ENCODE measurements at places on chromosomes 6 and 20. TPM values are rescaled to one million over a fixed set of nuclear protein-coding genes. Genes with fewer than 3 reads are reported as not detected.
A peak's percentile ranks its signal among the peaks of the same experiment; 100 is the strongest.

DNA sequence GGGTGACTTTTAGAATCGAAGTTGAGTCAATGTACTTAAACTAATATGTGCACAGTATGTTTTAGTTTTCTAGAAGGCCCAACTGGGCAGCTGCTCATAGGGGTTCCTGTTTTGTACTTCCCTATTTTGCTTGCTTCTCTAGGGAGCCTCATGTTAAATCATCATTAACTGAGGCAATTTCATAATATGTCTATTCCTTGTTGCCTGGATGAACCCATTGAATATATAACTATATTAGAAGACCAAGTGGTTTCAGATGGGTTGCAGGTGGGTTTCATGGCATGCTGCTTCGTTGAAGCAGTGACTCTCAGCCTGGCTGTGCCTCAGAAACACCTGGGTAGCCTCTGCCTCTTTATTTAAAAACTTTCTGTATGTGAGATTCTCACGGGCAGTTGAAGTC is 22.2 kb downstream of the CARMIL1 start:
- no peaks in the 10 kb centered on the region for H3K4me1 ChIP-seq
- DNase-seq: no peak
- no peak overlapping the region for H3K27ac ChIP-seq

DNA sequence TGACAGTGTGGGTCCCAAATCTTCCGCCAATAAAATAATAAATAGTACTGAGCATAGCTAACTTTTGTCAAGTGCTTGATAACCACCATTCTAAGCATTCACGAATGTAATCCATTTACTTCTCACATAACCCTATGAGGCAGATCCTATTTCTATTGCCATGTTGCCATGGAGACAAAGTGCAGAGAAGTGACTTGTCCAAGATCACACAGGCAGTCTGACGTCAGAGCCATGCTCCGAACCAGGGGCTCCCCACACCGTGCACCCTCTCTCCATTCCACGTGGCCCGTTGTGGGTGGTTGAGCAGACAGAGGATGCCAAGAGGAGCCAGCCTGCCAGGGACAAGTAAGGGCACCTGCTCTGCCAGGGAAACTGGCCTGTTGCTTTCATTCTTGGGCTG is 38.9 kb downstream of the CDH22 start:
- no peak overlapping the region for H3K27ac ChIP-seq
- no peak overlapping the region for H3K4me3 ChIP-seq
- DNase-seq: no peak

The ARMH2 gene
- total RNA-seq: not detected

- H3K27me3 ChIP-seq: no peaks in the 10 kb centered on the region
- H3K4me1 ChIP-seq: peaks cover 39% of the 10 kb centered on the region
- H3K4me3 ChIP-seq: peak overlapping the region; percentile 6
- H3K27ac ChIP-seq: peak overlapping the region; percentile 99
Measured at GRCh38 chr20:54133434-54134427, 40.1 kb downstream of the CYP24A1 start.

DNA sequence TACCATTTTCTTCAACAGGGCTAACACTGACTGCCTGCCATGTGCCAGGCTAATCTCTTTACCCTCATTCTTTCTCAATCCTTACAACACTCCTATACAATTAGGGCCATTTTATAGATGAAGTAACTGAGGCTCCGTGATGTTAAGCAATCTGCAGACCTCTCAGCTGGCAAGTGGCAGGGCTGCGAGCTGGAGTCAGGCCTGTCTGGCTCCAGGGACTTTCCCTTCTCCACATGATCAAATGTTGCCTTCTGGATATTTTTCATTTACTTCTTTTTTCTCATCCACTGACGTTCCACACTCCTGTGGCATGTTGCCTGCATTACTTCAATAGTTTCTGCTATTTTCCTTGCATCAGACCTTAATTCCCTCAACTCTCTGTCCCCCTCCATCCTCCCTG is 55.2 kb upstream of the TAGAP start:
- no peaks in the 10 kb centered on the region for H3K27me3 ChIP-seq
- no peaks in the 10 kb centered on the region for H3K4me1 ChIP-seq
- no peaks in the 10 kb centered on the region for H3K36me3 ChIP-seq
- H3K4me3 ChIP-seq: no peak overlapping the region
- DNase-seq: no peak

- H3K4me1 ChIP-seq: peaks cover 35% of the 10 kb centered on the region
- H3K27me3 ChIP-seq: no peaks in the 10 kb centered on the region
- peak within 1 kb of the TSS; percentile 79 for H3K4me3 ChIP-seq
- H3K27ac ChIP-seq: peak within 1 kb of the TSS; percentile 45
Measured at GRCh38 chr20:36154700-36155628, at the start of gene EPB41L1. Gene EPB41L1 (plus strand): TSS chr20:36154740. CDS start chr20:36173778, 19,038 bp downstream.

DNA sequence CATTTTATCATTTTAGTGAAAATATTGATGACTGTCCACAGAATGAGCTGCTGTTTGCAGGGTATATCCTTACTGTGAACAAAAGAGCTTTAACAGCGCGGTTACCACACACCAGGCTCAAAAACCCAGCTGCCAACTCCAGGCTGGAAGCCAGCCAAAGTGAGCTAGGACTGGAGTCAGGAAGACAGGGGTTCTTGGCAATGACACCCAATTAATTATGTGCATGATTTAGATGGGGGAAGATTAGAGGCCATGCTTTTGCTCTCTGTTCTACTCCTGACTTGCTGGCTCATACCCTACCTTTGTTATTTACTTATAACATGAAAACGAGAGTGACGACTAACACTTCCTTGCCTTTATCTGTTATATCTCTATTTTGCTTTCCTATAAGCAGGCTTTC is 128.9 kb upstream of the SHLD1 start:
- peaks cover 13% of the 10 kb centered on the region for H3K4me1 ChIP-seq
- no peaks in the 10 kb centered on the region for H3K36me3 ChIP-seq
- H3K27ac ChIP-seq: no peak overlapping the region
- H3K4me3 ChIP-seq: no peak overlapping the region

DNA sequence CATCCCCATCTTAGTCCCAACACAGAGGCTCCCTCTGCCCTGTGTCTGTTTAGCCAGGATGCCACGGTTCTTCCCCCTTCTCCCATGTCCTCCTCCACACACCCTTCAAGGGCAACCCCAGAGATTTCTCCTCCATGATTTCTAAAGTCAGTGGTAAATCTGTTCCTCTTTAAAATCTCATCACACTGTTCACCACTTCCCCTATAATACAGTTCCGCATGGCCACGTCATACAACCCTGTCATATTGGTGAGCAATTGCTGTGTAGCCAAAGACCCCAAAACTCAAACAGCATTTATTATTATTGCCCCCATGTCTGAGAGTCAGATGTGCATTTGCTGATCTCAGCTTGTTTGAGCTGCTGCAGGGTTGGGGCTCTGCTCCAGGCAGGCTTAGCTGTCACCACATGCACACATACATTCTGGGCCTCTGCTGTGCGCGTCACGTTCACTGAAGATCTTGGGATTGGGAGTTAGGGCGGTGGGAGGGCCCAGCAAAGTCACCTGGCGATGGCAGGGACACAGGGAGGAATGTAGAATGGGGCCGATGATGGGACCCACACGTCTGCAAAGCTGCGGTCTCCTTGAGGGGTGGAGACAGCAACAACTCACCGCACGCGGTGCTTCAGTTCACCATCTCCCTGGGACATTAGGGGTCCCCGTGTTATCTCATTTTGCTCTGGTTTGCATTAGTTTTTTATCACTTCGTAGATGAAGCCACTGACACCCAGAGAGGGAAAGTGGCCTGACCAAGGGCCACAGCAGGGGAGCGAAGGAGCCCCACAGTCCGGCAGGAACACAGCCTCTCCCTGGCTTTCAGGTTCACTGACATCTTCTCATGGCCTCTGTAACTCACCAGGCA is 36.9 kb upstream of the CD93 start:
- no peak overlapping the region for H3K4me3 ChIP-seq
- no peaks in the 10 kb centered on the region for H3K36me3 ChIP-seq
- H3K27me3 ChIP-seq: no peaks in the 10 kb centered on the region
- peaks cover 19% of the 10 kb centered on the region for H3K4me1 ChIP-seq

GRCh38 chr6:63440057-63440456 is 120.3 kb upstream of the LGSN start:
- H3K36me3 ChIP-seq: no peaks in the 10 kb centered on the region
- no peak for DNase-seq
- H3K27me3 ChIP-seq: no peaks in the 10 kb centered on the region
- no peak overlapping the region for H3K4me3 ChIP-seq
- no peaks in the 10 kb centered on the region for H3K4me1 ChIP-seq
- no peak overlapping the region for H3K27ac ChIP-seq

- no peak for DNase-seq
- no peak overlapping the region for H3K4me3 ChIP-seq
- H3K27ac ChIP-seq: no peak overlapping the region
- H3K4me1 ChIP-seq: no peaks in the 10 kb centered on the region
- no peaks in the 10 kb centered on the region for H3K27me3 ChIP-seq
Measured at GRCh38 chr6:144695858-144696533, 410.9 kb downstream of the UTRN start.

DNA sequence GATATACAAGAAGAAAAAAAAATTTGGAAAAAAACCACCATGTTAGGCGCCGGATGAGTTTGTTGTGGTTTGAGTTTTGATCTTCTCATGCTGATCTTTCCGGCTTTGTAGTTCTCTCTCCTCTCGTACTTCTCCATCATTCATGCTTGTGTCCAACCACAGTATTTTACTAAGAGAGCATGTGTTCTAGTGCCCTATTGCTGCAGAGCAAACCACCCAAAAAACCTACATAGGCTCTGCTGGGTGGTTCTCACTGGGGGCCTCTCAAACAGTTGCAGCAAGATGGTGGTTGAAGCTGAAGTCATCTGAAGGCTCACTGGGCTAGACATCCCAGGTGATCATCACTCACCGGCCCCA is 404.2 kb downstream of the PLCB1 start:
- no peak overlapping the region for H3K27ac ChIP-seq
- no peaks in the 10 kb centered on the region for H3K4me1 ChIP-seq
- no peak for DNase-seq
- no peak overlapping the region for H3K4me3 ChIP-seq
- no peaks in the 10 kb centered on the region for H3K27me3 ChIP-seq

The BTBD3 gene
- total RNA-seq: 17.6 TPM

The EEF1E1 gene
- 50.9 TPM for total RNA-seq

DNA sequence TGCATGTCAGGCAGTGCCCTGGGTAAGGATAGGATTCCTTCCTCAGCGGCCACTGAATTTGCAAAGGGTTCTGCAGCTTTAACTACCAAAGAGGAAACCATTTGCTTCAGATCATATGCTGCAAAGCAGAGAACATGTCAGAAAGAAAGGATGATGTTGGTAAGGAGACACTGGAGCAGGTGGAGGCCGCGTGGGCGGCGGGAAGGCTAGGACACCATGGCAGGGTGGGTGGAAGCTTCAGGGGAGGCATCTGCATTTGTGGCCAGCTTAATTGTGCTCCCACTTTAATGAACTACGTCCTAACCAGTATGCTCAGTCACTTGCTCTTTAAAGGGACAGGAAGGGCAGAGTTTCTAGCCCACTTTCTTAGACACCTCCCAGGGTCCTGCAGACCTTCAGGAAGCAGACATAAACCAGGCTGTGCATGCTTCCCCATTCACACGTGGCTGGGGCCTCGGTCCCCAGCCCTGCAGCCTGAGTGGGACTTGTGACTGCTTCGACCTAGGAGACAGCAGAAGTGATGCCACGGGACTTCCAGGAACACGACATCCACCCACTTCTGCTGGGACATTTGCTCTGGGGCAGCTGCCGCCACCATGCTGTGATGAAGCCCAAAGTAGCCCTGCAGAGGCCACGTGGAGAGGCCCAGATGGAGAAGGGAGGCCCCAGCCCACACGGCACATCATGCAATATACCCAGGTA is 76.1 kb downstream of the GINS1 start:
- H3K27ac ChIP-seq: no peak overlapping the region
- peaks cover 16% of the 10 kb centered on the region for H3K4me1 ChIP-seq
- H3K4me3 ChIP-seq: no peak overlapping the region
- no peak for DNase-seq
- H3K36me3 ChIP-seq: no peaks in the 10 kb centered on the region

The ACTL10 gene
- 1.0 TPM for total RNA-seq

DNA sequence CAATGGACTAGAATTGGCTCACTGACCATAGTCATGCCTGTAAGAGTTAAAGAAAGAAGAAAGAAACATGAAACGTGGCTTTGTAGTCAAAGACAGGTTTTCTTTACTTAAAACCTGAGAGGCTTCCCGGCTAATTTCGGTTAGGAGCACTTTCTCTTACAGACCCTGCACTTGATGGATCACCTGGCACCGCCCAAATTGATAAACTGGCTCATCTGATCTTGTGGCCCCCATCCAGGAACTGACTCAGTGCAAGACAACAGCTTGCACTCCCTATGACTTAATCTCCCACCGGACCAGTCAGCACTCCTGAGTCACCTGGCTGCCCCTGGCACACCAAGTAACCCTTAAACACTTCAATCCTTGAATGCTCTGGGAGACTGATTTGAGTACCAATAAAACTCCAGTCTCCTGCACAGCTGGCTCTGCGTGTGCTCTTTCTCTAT is 12.3 kb downstream of the TMEM14B start:
- H3K4me1 ChIP-seq: peaks cover 21% of the 10 kb centered on the region
- H3K36me3 ChIP-seq: no peaks in the 10 kb centered on the region
- H3K27ac ChIP-seq: peak overlapping the region; percentile 82
- DNase-seq: peak; percentile 88
- no peaks in the 10 kb centered on the region for H3K27me3 ChIP-seq

GRCh38 chr6:51541847-51542246 is 545.6 kb downstream of the PKHD1 start:
- no peak overlapping the region for H3K4me3 ChIP-seq
- no peaks in the 10 kb centered on the region for H3K27me3 ChIP-seq
- H3K27ac ChIP-seq: no peak overlapping the region
- H3K36me3 ChIP-seq: no peaks in the 10 kb centered on the region

DNA sequence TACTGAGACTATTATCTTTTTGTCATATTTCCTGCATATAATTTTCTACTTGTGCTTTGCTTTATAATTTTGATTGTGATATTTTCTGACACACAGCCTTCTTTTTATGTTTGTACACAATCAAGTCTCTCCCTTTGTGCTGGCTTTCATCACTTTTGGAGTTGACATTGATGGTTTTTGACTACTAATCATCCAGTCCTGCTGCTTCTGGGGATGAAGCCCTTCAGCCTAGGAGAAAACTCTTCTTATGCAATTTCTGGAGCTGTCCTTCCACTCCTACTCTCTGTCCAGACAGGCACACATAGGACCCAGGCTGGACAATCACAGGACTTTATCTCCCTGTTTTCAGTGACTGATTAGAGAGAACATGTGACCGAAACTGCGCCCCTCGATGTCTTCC is 515.0 kb downstream of the KIF16B start:
- peaks cover 13% of the 10 kb centered on the region for H3K4me1 ChIP-seq
- DNase-seq: no peak
- H3K27me3 ChIP-seq: no peaks in the 10 kb centered on the region
- no peak overlapping the region for H3K4me3 ChIP-seq
- H3K36me3 ChIP-seq: no peaks in the 10 kb centered on the region

- no peaks in the 10 kb centered on the region for H3K27me3 ChIP-seq
- H3K4me3 ChIP-seq: no peak overlapping the region
- H3K27ac ChIP-seq: no peak overlapping the region
Measured at GRCh38 chr6:140437619-140438345, 1063.3 kb upstream of the CITED2 start.

The PI16 gene
- 1.9 TPM for total RNA-seq

The MRPL2 gene
- total RNA-seq: 86.2 TPM

GRCh38 chr6:118206221-118206620 is 299.2 kb downstream of the SLC35F1 start:
- DNase-seq: no peak
- no peak overlapping the region for H3K4me3 ChIP-seq
- no peaks in the 10 kb centered on the region for H3K4me1 ChIP-seq
- no peak overlapping the region for H3K27ac ChIP-seq
- no peaks in the 10 kb centered on the region for H3K27me3 ChIP-seq

- DNase-seq: peak; percentile 46
- no peaks in the 10 kb centered on the region for H3K27me3 ChIP-seq
- H3K4me3 ChIP-seq: peak overlapping the region; percentile 86
- H3K4me1 ChIP-seq: peaks cover 46% of the 10 kb centered on the region
- H3K27ac ChIP-seq: peak overlapping the region; percentile 78
Measured at GRCh38 chr6:138105446-138105845, 1.8 kb downstream of the PERP start.

Measured in PC-9 (cell line).